Stimulated activated CD4-positive, alpha-beta T cell treated with anti-CD3 and anti-CD28 coated beads, Interleukin-12 subunit alpha, Interleukin-12 subunit beta, amount 100 ng/mL, for 24 hours (primary cell): ENCODE measurements at places on chromosomes 12 and 14.

DNA sequence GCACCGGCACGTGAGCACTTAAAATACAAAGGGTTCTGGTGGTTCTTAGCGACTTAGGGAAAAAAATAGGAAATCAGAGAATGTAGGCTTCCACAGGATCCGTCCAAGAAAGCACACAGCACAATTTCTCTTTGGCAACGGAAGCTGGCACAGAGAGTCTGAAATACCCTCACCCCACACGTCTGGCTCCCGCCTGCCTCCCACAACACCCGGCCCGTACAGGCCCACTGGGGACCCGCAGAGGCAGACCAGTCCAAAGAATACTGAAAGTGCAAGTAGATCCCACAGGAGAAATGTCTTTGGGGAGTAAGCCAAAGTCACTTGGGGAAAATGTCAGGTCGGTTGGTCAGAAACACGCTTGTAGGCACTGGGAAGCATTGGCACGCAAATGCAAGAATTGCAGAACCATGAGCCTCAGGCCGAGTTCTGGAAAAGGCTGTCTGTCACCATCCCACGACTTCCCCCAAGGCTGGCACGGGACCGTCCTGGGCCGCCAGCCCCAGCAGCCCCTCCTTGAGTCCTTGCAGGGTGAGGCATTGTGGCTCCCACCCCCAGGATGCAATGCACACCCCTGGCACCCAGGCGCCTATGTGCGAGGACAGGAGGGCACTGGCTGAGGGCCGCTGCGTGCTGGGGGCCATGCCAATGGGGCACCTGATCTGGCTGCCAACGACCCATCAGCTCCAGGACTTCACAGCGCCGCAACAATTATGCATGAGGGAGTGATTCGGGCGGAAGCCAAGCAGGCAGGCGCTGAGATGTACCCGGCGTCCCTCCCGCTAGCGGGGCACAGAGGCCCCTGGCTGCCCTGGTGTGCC lies 29.7 kb downstream of the CHGA start:
- no peak for DNase-seq

DNA sequence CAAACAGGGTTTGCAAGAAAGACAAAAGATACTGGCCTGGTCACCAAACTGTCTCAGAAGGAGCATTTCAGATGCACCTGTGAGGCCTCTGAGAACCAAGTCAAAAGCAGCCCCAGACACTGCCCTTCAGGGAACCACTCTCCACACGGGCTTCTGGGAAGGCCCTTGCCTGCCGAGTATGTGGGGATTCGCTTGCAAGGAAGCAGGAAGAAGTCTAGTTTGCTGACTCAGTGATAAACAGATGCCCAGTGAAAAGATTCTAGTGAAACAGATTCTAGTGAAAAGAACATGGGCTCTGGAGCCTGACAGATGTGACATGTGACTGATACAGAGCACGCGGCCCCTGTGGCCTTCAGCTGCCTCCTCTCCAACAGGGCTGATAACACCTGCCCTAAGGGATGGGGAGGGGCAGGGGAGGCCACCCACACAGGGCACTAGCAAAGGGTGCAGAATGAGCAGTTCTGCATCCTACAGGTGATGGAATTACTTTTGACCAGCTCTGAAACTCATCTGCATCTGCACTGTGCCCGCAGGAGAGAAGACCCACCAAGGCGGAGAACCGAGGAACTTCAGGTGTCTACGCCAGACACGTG lies 19.1 kb downstream of the AMN start:
- no peak for DNase-seq

- no peak for DNase-seq
Observed at GRCh38 chr12:109739747-109740693, 26.4 kb downstream of the FAM222A start.

- DNase-seq = no peak
Observed at GRCh38 chr12:84732828-84733340, 179.7 kb downstream of the SLC6A15 start.

DNA sequence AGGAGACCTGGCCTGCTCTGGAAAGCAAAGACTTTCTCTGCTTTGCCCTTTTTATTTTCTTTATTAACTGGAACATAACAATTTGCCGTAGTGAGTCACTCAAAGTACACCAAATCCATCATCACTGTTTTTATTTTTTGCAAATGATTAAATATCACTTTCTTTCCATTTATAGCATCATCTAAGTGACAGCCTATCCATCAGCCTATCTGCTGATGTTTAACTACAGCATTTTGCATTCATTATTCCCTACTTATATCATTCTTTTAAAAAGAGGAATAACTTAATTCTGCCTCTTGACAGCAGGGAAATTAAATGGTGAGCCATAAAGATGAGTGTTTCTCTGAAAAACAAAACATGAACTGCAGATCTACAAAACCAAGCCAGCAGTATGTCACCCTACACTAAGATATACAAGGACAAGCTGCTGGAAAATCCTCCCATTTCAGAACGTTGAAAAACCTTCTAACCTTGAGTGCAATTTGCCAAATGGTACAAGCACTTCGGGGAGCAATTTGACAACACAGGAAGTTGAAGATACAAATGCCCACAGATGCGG lies 821.3 kb upstream of the TMEM132C start:
- no peak for DNase-seq

- peak; percentile 67 for DNase-seq
Observed at GRCh38 chr12:131710464-131711457, at the start of gene SFSWAP. Gene SFSWAP, plus strand, starts transcription at chr12:131711090. Its CDS starts 140 bp downstream, at chr12:131711230.

DNA sequence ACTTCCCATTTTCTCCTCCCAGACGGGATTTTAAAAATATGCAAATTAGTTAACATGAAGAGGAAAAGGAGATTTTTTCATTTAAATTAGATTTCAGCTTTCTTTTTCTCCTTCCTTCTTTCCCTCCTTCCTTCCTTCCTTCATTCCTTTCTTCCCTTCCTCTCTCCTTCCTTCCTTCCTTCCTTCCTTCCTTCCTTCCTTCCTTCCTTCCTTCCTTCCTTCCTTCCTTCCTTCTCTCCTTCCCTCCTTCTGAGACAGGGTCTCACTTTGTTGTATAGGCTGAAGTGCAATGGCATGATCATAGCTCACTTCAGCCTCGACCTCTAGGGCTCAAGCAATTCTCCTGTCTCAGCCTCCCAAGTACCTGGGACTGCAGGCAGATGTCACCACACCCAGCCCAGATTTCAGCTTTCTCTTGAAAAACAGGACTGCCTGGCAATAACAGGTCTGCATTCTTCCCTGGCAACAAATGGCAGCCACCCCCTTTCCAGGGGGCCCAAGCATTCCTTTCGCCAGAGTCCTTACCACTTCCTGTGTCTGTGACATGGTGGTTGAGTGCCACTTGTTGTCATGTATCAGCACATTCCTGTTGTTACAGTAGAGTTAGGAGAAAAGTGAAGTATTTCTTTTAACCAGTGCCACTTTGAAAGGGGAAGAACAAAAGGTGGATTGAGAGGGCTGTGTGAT lies 119.1 kb downstream of the PTPN11 start:
- no peak for DNase-seq

DNA sequence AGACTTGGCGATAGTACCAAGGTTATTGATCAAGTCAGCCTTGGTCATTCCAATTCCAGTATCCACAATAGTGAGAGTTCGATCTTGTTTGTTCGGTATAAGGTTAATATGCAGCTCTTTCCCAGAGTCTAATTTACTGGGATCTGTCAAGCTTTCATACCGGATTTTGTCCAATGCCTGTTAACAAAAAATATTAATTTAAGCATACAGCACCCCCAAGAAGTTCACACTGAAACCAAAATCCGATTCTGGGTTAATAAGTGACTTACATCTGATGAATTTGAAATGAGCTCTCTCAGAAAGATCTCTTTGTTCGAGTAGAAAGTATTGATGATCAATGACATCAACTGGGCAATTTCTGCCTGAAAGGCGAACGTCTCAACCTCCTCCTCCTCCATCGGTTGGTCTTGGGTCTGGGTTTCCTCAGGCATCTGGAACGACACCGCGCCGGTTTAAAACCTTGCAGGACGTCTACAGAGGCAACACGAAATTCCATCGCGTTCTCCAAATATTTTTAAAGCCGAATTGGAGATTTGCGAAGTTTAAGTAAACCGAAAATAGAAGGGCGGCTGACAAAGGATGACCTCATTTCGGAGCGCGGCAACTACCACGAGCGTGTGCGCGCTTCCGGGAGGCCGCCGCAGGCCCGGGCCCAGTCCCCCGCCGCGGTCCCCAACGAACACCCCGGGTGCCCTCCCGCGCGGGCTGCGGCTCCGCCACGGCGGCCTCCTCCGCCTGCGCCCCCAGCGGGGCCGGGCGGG lies 716 bp downstream of the HSP90AA1 start:
- DNase-seq = peak; percentile 24

DNA sequence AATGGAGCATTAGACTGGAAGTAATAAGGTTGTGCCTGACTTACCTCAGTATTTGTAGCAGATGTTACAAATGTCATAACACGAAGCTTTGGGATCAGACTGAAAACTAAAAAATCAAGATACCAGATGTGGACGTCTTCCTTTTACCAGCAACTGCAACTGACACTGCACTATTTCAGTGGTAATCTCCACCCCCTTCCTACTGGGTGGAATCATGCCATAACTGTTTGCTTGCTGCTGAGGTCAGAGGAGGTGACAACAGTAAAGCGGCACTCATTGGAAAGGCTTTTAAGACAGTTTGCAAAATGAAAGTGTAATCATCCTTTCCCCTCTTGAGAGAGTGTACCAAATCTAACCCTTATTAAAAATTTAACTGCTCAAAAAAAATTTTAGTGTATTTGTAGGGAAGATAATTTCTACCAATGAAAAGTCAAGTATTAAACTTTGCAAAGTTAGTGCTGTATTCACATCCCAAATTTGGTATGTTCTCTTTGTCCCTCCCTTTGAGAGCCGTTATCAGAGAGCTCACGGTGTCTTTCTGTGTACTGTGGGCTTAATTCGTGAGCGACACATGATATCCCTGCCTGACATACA lies 420.7 kb downstream of the NPAS3 start:
- no peak for DNase-seq

- no peak for DNase-seq
Observed at GRCh38 chr14:88851587-88851986, 27.1 kb downstream of the TTC8 start.

GRCh38 chr12:124004233-124004875 lies 31.3 kb downstream of the ZNF664 start:
- no peak for DNase-seq

DNA sequence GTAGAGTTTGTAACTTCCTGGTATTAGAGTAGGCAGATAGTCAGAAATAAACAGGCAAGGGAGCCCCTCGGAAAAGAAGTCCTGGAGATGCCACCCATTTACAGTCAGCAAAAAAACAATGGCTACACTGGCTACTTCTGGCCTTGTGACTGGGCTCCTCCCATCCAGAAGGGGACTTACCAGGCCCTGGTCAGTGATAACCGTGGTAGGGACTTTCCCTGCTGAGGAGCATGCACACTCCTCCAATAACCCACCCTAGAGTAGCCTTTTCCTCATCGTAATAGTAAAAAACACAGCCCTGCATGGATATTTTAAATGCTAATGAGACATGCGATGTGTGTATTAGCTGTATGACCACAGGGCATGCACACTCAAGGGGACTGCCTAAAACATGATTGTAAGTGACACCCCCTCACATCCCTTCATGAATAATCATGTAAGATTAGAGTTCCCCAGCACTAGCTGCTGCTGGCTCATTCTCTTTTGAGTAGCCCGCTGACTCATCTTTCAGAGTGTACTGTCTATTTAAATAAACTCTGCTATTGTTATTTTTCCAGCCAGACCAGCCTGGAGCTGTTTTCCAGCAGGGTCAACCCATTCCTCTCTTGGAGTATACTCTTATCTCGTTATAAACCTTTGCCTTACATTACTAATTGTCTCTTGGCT lies 413.8 kb upstream of the TMTC1 start:
- DNase-seq = no peak

DNA sequence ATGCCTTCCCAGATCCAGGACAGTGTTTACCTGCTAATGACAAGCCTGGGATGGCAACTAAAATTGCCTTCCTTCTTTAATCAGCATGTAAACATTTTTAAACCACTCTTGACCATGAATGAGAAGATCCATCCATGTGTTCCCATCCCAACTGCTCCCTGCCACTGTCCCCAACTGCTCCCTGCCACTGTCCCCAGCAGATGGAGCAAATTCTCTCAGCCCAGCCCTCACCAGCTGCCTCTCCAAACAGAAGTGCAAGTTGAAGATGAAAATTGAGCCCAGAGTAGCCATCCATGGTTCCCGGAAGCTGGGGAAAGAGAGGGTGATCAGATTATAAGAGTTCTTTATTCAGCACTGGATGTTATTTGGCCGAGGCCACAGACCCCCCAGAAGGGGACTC lies 133.1 kb downstream of the SLC15A4 start:
- no peak for DNase-seq

DNA sequence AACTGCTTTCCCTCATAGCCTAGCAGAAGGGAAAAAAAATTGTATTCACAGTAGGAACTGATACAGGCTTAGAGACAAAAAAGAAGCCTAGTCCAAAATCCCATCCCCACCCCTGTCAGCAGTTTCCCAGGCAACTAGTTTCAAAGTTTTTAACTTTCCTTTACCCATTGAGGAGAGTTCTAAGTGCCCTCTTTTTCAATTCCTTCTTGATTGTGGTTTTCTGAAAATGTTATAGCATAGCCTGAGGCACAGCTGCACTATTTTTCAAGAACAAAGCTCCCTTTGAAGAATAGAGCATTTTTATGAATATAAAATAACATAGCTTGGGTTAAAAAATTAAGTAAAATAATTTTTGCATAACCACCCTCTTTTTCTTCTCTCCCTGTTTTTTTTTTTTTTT lies 81.6 kb downstream of the IPO8 start:
- DNase-seq = no peak

GRCh38 chr12:126083926-126084325 lies 1018.7 kb downstream of the AACS start:
- DNase-seq = no peak

DNA sequence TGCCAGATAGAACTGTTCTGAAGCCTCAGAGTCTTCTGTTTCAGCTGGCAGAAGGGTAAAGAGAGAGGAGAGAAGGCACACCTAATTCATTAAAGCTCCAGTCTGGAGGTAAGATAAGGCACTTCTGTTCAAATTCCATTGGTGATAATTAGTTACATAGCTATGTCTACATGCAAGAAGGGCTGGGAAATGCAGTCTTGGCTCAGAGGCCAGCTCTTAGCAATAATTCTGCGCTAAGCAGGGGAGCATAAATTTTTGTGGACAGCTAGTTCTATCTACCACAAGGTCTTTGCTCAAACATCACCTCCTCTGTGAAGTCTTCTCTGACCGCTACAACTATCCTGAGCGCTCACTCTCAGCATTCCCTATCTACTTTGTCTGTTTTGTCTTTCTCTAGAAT lies 14.3 kb upstream of the E2F7 start:
- no peak for DNase-seq

GRCh38 chr12:58858030-58858429 lies 62.3 kb downstream of the LRIG3 start:
- no peak for DNase-seq

DNA sequence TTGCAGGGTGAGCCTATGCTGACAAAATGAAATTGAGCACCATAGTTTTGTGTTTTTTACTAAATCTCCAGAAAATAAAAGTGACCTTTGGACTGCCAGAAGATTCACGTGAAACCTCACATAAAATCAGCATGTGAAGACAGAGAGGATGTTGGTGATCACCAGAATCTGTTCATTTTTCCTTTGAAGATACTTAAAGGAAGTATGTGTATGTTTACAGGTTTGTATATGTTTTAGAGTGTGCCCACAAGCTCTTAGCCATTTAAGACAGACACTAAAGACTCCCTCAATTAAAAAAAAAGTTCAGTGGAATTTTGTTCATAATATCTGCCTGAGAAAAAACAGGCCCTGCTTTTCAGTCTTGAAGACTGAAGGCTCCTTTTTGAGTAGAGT lies 25.9 kb downstream of the DDX47 start:
- no peak for DNase-seq

GRCh38 chr12:10558789-10559188 lies 53.1 kb downstream of the EIF2S3B start:
- DNase-seq = no peak

- DNase-seq = no peak
Observed at GRCh38 chr12:10400829-10401228, 8.7 kb downstream of the KLRC4 start.
